ENCODE measurements at places on chromosomes 6 and 20.

DNA sequence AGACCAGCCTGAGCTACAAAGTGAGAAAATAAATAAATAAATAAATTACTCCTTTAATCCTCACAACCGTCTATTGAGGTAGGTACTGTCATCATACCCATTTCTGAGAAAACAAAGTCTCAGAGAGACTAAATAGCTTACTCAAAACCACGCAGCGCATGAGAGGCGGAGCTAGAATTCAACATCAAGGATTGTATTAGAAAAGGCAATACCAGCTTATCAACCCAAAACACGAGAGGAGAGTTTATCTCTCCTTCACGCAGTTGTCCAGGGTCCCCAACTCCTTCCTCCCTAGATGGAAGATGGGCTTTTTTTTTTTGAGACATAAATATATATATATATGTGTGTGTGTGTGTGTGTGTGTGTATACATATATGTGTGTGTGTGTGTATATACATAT is 12.2 kb downstream of the HNF4A start:
- DNase-seq, result no peak

- DNase-seq, result no peak
Measured at GRCh38 chr6:56581296-56581925, 61.3 kb downstream of the DST start.

- DNase-seq, result no peak
Measured at GRCh38 chr6:45597424-45597823, 219.7 kb upstream of the SUPT3H start.

DNA sequence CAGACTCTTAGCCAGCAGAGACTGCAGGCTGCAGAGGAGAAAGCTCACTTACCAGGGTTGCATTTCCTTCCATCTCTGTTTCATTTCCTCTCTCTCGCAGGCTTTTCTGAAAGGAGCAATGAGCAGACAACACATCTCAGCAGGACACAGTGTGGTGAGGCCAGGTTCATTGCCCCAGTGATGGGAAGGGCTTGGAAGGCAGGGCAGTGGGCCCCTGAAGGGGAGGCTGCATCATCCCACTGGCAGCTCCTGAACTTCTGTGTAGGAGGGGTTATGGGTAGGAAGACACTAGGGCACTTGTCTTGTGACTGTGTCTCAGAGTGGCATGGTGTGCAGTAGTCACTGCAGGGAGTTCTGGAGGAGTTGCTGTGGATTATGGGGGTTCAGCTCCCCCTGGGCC is 246.8 kb downstream of the QKI start:
- no peak for DNase-seq

DNA sequence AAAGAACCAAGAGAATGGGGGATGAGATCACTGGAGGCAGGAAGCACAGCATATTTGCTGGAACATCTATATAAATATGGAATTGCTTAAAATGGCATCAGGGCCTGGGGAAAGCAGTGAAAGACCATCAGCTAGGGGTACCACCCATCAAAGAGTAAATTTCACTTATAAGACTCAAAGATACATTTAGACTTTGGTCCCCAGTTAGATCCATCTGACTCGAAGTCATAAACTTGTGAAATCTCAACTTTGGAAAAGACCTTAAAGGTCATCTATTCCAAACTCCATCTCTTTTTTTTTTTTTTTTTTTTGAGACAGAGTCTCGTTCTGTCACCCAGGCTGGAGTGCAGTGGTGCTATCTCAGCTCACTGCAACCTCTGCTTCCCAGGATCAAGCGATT is 109.8 kb downstream of the UNC5CL start:
- no peak for DNase-seq
